Foreskin keratinocyte (primary cell): ENCODE measurements at places on chromosomes 1 and 21. TPM values are rescaled to one million over a fixed set of nuclear protein-coding genes. Genes with fewer than 3 reads are reported as not detected.

The ANGPTL3 gene
- not detected in 2 replicates for total RNA-seq

The LHX8 gene
- not detected in 2 replicates for total RNA-seq

The WDR47 gene
- 20.0 and 22.4 TPM in 2 replicates for total RNA-seq

The ERMAP gene
- 4.4 and 4.7 TPM in 2 replicates for total RNA-seq

The CRNN gene
- not detected in 2 replicates for total RNA-seq

The GOLT1A gene
- total RNA-seq = 0.53 and 0.85 TPM in 2 replicates

The COL16A1 gene
- 125 and 133 TPM in 2 replicates for total RNA-seq

The HES2 gene
- 33.0 and 40.3 TPM in 2 replicates for total RNA-seq

The OR2L3 gene
- not detected in 2 replicates for total RNA-seq

The PLA2G4A gene
- 11.4 and 16.1 TPM in 2 replicates for total RNA-seq

The PRELP gene
- 0.03 and 0.07 TPM in 2 replicates for total RNA-seq

The NPL gene
- 3.2 TPM in 2 replicates for total RNA-seq

The CFAP107 gene
- not detected in 2 replicates for total RNA-seq

The AJAP1 gene
- 13.0 and 13.4 TPM in 2 replicates for total RNA-seq

The CENPF gene
- 53.0 and 70.7 TPM in 2 replicates for total RNA-seq

The UBE2U gene
- total RNA-seq = not detected in 2 replicates

The SH2D2A gene
- total RNA-seq = 8.4 and 12.1 TPM in 2 replicates

The CAPN2 gene
- total RNA-seq = 530 and 551 TPM in 2 replicates

The UFC1 gene
- 53.2 and 53.6 TPM in 2 replicates for total RNA-seq

The CLIC6 gene
- 0.03 and 0.04 TPM in 2 replicates for total RNA-seq

The NTMT2 gene
- not detected in 2 replicates for total RNA-seq

The RRP1B gene
- 42.0 and 42.2 TPM in 2 replicates for total RNA-seq

The FCRL6 gene
- not detected in 2 replicates for total RNA-seq

The KLF18 gene
- total RNA-seq = not detected in 2 replicates

The PDZK1IP1 gene
- total RNA-seq = 0.46 and 0.65 TPM in 2 replicates

The PDC gene
- total RNA-seq = not detected in 2 replicates

The DNAJC6 gene
- total RNA-seq = 5.1 and 5.8 TPM in 2 replicates

The LCE3E gene
- total RNA-seq = 2.0 and 2.8 TPM in 2 replicates

The ICOSLG gene
- total RNA-seq = 1.3 and 2.0 TPM in 2 replicates

The FLVCR1 gene
- total RNA-seq = 11.0 and 11.3 TPM in 2 replicates

The GORAB gene
- 8.5 and 9.4 TPM in 2 replicates for total RNA-seq

The CD160 gene
- total RNA-seq = not detected in 2 replicates

The NBPF4 gene
- total RNA-seq = not detected in 2 replicates

The SIK1 gene
- 2.8 and 26.8 TPM in 2 replicates for total RNA-seq

The PGLYRP3 gene
- not detected in 2 replicates for total RNA-seq

The C1orf185 gene
- total RNA-seq = not detected in 2 replicates
